Activated naive CD8-positive, alpha-beta T cell treated with anti-CD3 and anti-CD28 coated beads, Interleukin-2, amount 10 ng/mL, durations not matched to agents 7 days and 5 days (primary cell): ENCODE measurements at places on chromosomes 11 and 22.

- no peak for DNase-seq
These were observed 51.1 kb downstream of the EHF start for GRCh38 chr11:34671946-34672345.

DNA sequence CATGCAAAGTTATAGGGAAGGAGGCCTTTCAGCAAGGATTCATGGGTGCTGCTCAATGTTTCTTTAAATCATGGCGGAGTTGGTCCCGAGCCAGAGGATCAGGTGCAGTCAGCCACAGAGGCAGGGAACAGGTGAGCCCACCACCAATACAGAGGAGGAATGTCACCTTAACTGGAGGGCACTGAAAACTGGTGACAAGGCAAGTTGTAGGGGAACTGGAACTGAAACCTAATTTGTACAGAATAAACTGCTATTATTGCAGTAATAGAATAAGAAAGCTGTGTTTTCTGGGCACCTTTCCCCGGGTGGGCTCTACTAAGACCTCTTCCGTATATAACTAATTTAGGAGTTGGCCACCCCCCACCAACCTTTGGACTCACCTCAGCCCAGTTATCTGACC, 296.0 kb upstream of the NARS2 start:
- DNase-seq: no peak

- DNase-seq: no peak
These were observed 60.4 kb downstream of the KCNC1 start for GRCh38 chr11:17794981-17795380.

GRCh38 chr11:67648796-67649613, 1.5 kb downstream of the ACY3 start:
- DNase-seq: peak; percentile 51

DNA sequence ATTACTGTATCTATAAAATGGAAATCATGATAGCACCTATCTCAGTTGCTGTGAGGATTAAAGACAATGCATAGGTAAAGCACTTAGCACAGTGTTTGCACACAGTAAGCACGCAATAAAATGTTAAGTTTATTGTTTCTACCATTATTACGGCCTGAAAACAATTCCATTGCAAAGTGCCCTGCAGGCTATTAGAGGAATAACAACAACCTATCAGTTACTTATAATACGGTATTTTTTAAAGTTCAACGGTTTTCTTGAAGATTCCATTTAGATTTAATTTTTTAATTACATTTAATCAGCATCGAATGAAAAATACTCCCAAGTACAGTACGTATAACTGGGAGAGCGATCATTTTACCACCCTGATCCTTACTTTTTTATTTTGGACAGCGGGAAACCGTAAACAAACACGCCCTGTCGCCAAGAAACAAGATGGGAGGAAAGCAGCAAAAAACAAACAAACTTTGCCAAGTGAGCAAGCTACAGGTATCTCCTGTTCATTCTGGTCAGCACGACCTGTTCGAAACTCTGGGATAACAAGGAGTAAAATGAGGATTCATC, 893 bp downstream of the SLC36A4 start:
- DNase-seq: no peak

GRCh38 chr11:106011481-106011880, 10.6 kb downstream of the MSANTD4 start:
- DNase-seq: no peak

DNA sequence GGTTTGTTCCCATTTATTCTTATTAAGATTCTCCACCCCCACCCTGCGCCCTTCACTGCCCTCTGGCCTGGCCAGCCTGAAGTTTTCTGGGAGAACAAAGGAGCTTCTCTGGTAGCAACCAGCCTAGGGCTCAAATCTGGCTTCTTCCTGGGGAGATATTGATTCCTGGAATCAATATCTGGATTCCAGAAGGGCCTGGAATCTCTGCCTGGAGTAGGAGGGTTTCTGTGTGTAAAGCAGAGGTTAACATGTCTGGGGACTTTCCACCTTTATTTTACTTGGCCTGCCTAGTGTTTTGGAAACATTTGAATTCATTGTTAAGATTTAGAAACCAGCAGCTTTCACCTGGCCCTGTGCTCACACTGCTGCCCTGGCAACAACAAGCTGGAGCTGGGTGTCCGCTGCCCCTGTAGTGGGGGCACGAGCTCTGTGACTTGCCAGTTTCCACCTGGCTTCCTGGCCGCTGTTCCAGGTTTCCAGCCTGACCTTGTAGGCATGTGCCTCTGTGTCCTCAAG, 5.5 kb downstream of the C11orf91 start:
- no peak for DNase-seq

- DNase-seq: peak; percentile 42
These were observed 1.1 kb upstream of the SLC35F2 start for GRCh38 chr11:107859459-107860239.

GRCh38 chr22:38957808-38958650, 620 bp downstream of the APOBEC3A start:
- DNase-seq: no peak

DNA sequence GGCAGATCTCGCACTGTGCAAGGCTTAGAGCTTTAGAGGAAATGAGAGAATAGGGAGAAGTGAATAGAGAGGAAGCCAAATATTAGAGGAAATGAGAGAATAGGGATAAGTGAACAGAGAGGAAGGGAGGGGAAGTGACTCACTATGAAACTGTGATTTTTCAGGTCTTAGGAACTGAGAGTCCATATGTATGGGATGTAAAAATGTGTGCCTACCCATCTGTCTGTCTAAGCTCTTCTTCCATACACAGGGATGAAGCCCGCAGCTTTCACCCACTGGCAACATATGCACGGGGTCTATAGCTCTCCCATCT, 6.4 kb upstream of the CCDC86 start:
- DNase-seq: no peak

DNA sequence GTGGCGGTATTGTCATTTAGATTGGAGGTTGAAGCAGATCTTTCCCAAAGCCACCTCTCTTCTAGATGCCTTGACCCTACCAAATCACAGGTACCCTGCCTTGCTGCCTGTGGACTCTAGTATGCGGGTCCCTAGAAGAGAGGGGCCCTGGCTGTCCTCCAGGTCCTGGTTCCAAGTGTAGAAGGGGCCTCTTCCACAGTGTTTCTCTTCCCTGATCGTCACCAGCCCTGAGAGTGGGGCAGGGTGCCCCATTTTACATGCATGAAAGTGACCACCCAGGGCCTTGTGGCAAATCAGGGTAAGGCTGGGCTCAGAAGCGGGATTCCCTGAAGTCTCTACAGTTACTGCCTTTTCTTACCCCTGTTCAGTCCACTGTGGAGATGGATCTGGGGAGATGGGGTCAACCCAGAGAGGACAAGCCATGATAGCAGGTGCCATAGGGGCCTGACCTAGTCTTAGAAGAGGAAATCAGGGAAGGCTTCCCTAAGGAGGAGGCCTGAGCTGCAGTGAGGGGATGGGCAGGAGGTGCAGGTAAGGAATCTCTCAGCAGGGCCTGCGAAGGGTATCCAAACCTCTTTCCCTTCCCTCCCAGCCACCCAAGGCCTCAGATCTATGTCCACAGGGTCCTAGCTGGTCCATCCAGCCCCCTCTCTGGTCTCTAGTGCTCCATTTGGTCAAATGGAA, 1.2 kb upstream of the LRRC32 start:
- peak; percentile 28 for DNase-seq

DNA sequence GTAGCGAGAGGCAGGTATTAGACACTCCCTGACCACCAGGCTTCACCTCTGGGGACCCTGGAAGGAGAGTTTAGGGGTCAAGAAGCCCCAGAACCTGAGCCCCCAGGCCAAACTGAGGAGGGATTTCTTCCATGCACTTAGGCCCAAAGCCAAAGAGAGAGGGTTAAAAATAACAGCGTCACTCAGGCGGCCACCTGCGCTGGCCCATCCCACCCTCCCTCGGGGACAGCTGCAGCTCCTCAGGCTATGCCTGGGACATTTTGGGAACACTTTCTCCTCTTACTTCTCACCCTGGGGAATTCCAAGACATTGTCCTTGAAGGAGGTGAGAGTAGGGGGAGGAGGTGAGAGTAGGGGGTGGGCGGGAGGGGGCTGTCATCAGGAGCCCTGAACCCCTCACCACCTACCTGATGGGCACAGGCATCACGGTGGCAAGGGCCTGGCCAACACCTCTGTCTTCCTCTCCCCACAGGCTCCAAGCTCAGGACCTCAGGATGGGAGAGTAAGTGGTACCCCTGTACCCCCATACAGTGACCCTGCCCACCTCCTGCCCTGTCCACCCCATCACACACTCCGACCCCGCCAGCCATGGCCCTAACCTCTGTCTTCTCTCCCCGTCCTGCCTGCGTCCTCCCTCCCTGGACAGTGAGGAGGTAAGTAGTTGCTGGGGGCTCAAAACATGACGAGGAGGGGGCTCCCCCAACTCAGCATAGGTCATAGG, 583 bp downstream of the TNNI2 start:
- DNase-seq: no peak

DNA sequence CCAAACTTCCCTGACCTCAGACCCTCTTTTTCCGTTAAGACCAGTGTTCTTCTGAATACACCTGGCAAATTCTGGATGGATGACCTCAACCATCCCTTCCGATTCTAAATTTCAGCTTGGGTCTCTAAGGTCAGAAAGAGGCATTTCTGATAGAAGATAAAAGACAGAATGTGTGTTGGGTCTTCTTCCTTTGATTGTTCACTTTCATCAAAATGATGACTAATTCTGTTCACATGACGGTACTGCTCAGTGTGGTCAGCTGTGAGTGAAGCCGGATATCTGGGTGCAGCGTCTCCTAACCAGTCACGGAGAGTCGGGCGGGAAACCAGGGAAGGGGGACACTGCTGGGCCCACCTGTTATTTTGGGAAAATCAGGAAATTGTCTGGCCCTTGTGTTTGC, 151.6 kb upstream of the NAV2 start:
- no peak for DNase-seq

- DNase-seq: no peak
These were observed 21.6 kb upstream of the ADORA2A start for GRCh38 chr22:24405631-24406321.

GRCh38 chr11:64801158-64801464, 1.9 kb downstream of the MAP4K2 start:
- no peak for DNase-seq

GRCh38 chr22:30284172-30284571, 5.1 kb downstream of the CASTOR1 start:
- DNase-seq: peak; percentile 39

DNA sequence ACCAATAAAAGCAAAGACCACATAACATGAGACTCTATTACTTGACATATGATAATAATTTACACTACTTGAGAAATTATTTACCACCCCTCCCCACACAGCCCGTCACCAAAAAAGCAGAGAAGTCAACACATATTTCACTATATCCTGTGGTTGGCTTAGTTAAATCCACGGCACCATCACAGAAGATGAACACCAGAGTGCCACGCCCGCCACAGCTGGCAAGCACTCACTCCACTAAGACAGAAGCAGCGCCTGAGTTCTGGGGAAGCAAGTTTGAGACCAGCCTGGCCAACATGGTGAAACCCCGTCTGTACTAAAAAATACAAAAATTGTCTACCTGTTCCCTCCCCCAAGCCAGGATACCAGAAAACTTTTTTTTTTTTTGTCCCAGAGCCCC, 53.1 kb downstream of the PACSIN2 start:
- DNase-seq: no peak

DNA sequence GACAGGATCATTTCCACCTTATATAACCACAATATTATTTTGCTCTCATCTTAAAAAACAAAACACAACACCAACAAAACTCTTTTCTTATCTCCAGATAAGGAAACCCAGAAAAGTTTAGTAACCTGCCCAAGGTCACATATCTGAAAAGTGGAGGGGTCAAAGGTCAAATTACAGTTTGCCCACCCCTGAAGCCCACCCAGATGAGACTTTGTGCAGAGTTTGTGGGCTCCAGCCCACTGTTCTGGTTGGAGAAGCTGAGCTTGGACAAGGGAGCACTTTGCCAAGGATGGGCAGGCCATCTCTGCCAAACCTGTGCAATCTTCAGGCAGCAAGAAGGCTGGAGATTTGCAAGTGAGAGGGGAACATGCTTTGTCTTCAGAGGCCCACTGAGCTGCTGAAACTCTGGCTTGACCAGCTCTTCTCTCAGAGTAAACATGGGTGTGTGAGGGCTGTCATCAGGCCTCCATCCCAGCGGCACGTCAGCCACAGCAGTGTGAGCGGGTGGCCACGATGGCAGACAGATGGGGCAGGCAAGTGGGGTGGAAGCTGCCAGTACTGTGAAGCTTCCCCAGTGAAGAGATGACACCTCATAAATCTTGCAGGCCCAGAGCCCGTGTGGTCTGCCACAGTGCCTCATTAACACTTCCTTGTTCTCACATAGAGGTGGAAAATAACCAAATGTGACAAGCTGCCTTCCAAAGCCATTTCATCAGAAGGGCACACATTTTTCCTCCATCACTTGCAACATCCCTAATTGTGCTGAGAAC, 111.8 kb downstream of the CCDC81 start:
- DNase-seq: no peak

DNA sequence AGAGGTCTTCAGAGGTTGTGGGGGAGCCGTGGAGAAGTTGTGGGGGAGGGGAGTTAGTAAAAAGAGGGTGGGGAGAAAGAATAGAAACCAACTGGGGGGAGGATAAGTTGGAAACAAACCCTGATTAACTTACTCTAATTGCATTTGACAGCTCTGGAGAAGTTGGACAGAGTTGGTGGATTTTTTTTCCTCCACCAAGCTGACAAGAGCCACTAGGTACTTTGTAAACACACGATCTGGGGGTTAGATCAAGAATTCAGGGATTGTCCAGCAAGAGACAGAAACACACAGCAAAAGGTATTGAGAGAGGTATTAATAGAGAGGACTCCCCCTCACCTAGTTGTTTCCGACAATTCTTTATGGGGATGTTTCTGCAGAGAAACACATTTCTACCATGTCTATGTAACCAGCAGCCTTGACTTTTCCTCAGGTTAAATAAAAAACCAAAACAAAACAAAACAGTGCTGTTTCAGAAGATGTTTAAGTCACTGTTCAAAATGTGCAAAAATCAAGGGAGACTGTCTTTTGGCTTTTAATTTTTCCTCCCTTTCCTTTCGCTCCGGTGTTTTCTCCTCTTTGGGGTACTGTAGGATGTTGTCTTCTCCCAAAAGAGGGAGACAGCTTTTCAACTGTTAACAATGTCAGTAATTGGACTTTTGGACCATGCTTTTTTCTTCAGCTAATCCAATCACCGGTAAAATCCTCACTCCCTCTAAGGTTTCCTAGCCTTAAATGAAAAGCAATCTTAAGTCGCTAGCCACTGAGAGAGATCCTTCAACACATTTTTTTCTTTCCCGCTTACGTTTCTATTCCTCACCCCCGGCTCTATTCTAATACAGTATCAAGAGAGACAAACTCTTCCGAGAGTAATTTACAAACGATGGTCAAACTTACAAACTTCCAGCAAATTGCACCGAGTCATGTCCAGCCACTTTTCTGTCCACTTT, 708 bp downstream of the MAML2 start:
- no peak for DNase-seq

DNA sequence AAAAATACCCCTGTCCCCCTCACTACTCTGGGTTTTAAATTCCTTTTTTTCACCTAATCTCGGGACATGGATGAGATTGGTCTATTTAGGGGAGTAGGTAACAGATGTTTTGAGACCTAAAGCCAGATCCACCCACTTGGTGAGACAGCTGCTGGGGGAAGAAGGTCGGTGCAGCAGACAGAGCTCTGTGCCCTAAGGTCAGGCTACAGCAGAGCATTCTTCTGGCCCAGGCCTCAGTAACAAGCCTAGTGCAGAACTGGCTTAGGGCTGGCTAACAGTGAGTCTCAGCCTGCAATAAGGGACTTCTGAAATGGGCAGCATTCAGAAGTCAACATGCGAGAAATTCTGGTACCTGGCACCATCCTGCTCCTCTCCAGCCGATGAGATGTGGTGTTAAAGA, 444.9 kb upstream of the KIRREL3 start:
- no peak for DNase-seq

GRCh38 chr22:27270818-27271510, 530.6 kb downstream of the MN1 start:
- DNase-seq: no peak

- DNase-seq: no peak
These were observed 10.2 kb upstream of the APOL6 start for GRCh38 chr22:35638001-35638400.
